Activated naive CD8-positive, alpha-beta T cell treated with anti-CD3 and anti-CD28 coated beads, Interleukin-2, amount 50 U/mL, for 24 hours (primary cell): ENCODE measurements at places on chromosomes 3 and 15.

- no peak for DNase-seq
Observed at GRCh38 chr3:57876632-57877031, 120.5 kb downstream of the SLMAP start.

DNA sequence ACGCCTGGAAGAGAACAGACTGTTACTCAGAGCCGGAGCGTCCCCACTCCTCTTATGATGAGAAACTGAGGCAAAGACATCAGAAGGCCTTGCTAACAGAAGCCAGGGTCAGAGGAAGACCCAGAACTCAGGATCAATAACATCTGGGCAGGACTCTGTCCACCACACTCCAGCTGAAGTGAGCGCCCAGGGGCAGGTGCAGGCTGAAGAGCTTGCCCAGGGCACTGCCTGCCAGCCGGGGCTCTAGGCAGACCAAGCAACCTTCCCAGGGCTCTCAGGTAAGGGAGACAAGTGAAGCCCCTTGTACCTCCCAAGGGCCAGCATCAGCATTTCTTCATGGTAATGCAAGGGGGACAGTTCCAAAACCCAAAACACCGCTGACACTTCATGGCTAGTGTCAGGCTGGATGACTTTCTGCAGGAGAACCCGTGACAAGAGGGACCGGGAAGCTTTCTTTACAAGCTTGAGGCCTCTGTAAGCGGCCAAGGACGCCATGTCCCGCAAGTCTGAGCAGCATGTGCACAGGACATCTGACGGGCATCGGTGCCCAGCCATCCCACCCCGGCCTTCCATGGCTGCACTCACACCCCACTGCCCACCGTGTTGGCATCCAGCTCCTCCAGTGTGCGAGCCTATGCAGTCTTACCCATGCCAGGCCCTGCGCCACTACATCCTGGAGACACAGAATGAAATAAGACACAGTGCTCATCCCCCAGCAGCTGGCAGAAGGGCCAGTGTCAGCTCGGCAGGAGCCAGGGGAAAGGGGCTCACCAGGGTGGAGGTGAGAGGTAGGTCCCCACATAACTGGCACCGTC lies 14.1 kb downstream of the XXYLT1 start:
- DNase-seq: no peak

GRCh38 chr15:77031376-77032050 lies 36.6 kb downstream of the PSTPIP1 start:
- no peak for DNase-seq

DNA sequence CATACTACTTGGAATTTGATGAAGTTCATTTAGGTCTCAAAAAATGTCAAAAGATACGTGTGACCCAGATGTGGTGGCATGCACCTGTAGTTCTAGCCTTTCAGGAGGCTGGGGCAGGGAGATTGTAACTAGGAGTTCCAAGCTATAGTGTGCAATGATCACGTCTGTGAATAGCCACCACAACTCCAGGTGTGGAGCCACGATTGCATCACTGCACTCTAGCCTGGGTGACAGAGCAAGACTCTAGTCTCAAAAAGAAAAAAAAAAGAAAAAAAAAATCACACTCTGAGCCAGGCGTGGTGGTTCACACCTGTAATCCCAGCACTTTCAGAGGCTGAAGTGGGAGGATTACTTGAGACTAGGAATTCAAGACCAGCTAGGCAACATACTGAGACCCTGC lies 14.2 kb downstream of the MAP4 start:
- no peak for DNase-seq

DNA sequence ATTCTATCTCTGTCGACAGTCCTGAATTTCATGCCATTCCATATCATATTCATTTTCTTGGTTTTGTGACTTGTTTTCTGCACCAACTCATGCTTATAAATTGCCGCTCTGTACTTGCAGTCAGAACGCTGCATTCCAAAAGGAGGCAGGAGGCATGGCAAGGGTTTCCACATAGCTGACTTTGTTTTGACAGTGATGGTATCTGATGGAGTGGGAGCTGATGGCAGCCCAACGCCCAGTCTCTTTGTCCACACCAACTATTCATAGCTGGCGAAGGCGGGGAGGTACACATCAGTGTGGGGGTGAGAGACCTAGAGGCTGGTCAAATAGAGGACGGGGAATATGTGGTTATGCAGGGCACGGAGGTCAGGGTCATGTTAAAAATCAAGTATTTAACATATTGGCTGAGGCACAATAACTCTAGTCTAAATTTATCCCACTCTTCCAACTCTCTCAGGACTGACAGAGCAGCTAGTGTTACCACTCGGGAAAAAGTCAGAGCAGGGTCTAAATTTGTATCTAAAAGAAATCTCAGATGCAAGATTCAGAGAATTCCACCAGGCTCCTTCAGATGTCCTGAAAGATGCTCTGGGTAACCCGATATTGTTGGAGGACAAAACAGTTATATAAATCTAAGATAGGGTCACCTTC lies 67.8 kb upstream of the ATP13A3 start:
- no peak for DNase-seq

- no peak for DNase-seq
Observed at GRCh38 chr3:146374146-146374545, 95.2 kb downstream of the PLSCR2 start.

GRCh38 chr15:51846463-51847230 lies 17.2 kb downstream of the TMOD3 start:
- no peak for DNase-seq

- no peak for DNase-seq
Observed at GRCh38 chr3:122033023-122033422, 11.0 kb upstream of the ILDR1 start.
